Activated T-helper 1 cell treated with anti-CD3 and anti-CD28 coated beads, Interleukin-2, amount 50 U/mL, for 16 hours (primary cell): ENCODE measurements at places on chromosomes 16 and 17.

- DNase-seq, result no peak
Measured at GRCh38 chr16:56737539-56737938, 7.6 kb downstream of the NUP93 start.

GRCh38 chr17:76707985-76708807 lies 2.6 kb downstream of the MXRA7 start:
- DNase-seq, result no peak

- DNase-seq, result no peak
Measured at GRCh38 chr17:79777120-79777893, 641 bp upstream of the CBX2 start.

DNA sequence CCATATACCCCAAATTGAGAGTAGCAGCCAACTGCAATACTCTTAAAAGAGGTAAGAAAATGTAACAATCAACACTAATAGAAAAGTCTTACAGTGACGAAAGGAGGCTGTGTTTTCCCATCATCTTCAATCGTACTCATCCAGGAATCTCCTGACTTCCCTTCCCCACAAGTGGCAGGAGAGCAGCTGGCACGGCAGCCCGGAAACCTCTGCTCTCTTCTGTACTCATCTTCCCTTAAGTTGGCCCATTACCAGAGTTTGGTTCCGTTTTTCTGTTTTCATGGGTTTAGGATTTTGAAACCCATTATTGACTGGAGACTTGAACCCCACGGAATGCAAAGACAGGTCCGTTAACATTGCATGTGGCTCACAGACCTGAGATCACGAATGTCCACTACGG lies 11.7 kb upstream of the CD300H start:
- DNase-seq, result no peak

GRCh38 chr17:39979893-39980350 lies 685 bp upstream of the PSMD3 start:
- no peak for DNase-seq

DNA sequence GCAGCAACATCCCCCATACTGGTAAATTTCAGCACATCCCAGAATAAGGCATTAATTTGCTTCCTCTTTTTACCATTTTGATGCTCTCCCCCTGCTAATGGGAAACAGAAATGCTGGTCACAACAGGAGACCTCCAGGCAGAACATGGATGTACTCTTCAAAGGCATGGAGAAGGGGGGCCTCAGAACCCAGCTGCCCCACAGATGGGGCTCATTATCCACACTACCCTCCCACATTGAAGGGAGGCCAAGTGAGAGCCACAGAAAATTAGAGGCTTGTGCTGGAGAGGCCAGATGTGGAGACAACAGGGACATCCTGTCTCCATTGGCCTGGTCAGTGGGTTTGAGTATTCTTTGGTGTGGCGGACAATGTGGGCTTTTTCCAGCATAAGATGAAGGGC lies 150.1 kb upstream of the CDH11 start:
- no peak for DNase-seq

- DNase-seq, result no peak
Measured at GRCh38 chr16:46673320-46674013, 15.5 kb downstream of the VPS35 start.

- DNase-seq, result no peak
Measured at GRCh38 chr17:69900829-69901228, 174.2 kb upstream of the KCNJ16 start.

- DNase-seq, result no peak
Measured at GRCh38 chr17:17750881-17751280, 69.6 kb downstream of the RAI1 start.
